HCT116 (cell line): ENCODE measurements at places on chromosomes 11 and 22.

GRCh38 chr22:48105259-48105658 is 1342.8 kb downstream of the TBC1D22A start:
- DNase-seq = no peak

- no peak for DNase-seq
These were observed at the start of gene NPTXR for GRCh38 chr22:38843657-38844314. TSS of gene NPTXR (minus strand) at chr22:38844028.

DNA sequence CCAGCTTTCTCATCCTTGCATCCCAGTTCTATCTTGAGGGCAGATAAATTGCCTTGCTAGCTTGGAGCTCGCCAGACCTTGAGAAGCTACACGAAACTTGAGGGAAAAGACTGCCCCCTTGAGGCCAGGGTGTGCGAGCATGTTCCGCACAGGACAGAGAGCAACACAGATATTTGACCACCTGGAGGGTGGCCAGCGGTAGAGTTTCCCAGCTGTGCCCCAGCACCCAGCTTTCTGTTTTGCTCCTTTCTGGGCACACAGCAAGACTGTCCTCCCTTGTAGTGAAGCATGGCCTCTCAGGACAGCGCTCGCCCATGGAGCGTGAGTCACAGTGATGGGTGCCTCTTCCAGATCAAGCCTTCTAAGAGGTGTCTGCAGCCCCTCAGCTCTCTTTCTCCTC is 23.5 kb downstream of the SPATA19 start:
- peak; percentile 27 for DNase-seq

DNA sequence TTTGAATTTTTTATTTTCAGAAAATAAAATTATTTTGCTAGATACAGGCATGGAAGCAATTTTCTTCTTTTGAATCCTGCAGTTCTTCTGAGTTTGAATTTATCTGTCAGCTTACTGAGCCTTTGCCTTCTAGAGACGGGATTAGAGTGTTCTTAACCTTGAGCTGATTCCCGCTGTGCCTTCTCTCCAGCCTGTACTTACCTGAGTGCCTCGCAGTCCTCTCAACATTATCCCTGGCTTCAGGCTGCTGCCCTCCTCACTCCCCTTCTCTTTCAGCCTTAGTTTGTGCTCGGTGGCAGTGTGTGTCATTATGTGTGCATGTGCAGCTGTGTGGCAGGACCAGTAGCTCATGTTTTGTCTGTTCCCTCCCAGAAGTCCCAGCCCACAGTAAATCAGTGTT is 24.3 kb downstream of the OSBP2 start:
- DNase-seq = no peak

GRCh38 chr22:36301851-36302250 is 48.9 kb downstream of the APOL1 start:
- DNase-seq = no peak

GRCh38 chr11:66849501-66850234 is 6.4 kb downstream of the RCE1 start:
- no peak for DNase-seq

DNA sequence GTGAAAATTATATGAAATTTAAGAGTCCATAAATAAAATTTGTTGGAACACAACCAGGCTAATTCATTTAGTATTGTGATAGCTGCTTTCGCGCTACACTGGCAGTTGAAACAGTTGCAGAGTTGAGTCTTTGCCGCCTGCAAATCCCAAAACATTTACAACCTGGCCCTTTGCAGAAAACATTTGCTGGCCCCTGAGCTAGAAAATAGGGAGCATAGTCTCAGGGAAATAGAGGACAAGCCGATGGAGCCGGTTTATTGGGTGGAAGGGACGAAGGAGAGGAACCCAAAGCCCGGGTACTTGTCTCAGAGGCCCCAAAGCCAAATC is 527 bp upstream of the SAC3D1 start:
- DNase-seq = no peak

GRCh38 chr22:40628354-40629042 is 8.0 kb downstream of the MRTFA start:
- DNase-seq = no peak

GRCh38 chr11:33703788-33704187 is 3.2 kb upstream of the C11orf91 start:
- DNase-seq = no peak

GRCh38 chr11:64176751-64177150 is 9.2 kb upstream of the STIP1 start:
- no peak for DNase-seq

- DNase-seq = no peak
These were observed 80.8 kb downstream of the FBLN1 start for GRCh38 chr22:45583504-45583903.

DNA sequence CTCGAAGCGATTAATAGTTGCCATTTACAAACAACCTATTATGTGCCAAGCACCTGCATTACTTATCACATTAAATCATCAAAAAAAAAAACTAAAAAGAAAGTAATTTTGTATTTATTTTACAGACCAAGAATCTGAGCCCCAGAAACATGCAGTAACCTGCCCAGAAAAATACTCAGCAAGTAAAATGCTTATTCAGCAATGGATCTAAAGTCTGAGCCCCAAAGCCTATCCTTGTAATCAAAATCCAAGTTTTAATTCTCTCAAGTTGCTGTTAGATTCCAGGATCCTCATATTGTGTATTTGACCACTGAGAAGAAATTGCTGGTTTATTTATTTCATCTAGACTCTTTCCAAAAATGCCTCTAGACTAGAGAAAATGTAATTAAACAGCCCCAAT is 783.3 kb upstream of the API5 start:
- no peak for DNase-seq

DNA sequence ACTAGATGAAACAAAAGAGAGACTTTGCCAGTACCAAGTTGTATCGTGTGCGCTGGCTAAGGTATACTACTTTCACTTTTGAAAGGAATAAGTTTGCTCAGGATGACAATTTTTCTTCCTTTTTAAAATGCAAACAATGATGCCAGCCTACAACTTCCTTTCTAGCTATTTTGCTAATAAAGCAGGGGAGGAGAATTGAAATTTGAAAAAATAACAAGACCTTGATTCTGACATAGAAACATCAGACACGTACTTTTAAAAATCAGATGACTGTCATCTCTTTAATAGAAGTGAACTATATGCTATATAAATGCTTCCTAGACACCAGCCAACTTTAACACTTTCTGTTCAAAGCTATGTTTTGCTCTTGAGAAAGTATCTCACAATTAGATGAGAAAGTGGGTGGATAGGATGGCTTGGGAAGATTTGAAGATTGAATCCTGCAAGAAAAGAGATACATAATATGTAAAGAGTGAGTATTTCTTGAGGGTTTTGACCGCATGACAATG is 41.7 kb upstream of the BLID start:
- no peak for DNase-seq

DNA sequence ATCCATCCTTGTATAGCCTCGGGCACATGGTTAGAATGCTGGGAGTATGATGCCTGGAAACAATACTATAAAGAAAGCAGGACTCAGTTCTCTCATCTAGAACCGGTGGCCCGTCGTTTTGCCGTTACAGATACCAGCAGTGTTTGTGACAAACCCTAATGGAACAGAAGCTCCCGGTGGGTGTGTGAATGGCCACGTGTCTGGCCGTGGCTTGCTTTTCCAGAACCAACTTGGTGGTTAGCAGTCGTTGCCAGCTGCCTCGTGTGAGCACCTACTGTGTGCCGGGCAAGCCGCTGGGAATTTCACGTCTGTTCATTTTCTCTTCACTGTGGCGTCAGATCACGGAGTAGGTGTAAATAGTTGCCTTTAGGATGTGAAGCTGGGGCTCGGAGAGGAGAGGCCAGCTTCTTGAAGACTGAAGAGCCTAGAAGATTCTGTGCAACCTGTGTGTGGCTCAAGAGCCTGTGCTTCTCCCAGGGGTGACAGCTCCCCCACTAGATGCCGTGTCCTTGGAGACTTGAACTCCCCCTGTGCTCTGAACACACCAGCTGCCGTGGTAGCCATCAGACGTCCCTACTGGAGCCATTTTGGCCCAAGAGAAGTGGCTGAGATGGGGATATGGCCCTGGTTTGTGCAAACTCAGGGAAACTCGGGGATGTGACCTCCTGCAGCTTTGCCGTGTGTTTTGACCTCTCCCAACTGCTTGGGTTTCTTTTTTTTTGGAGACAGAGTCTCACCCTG is 57.5 kb upstream of the PPARA start:
- no peak for DNase-seq
